AML-193 (cell line): ENCODE measurements at places on chromosomes 7 and 10.

DNA sequence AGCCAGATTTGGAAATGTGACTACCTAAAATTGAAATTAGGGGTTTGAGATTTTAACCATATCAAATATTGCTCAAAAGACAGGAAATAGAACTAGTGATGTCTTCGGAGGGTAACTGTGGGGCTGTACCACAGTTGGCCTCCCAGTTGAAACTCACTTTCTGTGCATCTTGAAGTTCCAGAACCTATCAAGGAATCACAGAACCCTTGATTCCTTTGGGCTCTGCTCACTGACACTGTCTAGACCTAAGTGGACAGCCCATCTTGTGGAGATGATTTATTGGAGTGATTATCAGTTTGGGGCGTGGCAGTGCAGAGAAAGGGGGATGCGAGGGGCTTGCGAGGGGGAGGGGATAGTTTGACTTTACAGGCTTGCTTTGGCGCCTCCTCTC, 134.2 kb upstream of the GJD4 start:
- no peak for DNase-seq

GRCh38 chr10:100830728-100831111, 82.0 kb upstream of the SLF2 start:
- DNase-seq = no peak

GRCh38 chr10:132329565-132330485, 2.2 kb upstream of the LRRC27 start:
- peak; percentile 29 for DNase-seq

DNA sequence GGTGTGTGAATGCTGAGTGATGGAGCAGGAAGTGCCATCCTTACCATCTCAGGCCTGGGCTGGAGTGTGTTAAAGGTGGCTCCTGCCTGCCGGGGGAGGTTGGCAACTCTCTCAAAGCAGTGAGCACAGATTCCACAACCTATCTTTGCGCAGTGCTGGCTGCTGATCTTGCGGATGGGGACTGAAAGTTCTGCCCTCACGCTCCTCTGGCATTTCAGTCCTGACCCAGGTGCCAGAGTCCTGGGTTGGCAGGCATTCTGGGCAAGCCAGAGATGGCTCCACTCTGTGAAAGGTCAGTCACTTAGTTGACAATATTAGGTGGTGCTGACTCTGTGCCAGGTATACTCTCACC, 315.5 kb downstream of the RPS24 start:
- DNase-seq = no peak

DNA sequence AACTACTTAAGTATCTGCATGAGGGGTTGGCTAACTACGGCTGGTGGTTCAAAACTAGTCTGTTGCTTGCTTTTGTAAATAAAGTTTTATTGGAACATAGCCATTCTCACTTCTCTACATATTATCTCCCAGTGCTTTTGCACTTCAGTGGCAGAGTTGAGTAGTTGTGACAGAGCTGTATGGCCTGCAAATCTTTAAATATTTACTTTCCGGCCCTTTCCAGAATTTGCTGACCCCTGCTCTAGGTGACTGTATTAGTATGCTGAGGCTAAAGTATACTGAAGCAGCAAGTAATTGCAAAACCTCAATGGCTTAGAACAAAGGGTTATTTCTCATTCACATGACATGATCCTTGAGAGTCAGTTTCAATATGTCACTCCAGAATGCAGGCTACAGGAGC, 78.3 kb downstream of the OTUD1 start:
- no peak for DNase-seq

GRCh38 chr10:130652544-130652943, 516.4 kb downstream of the GLRX3 start:
- DNase-seq = no peak

- DNase-seq = no peak
These were observed 21.6 kb upstream of the UPP1 start for GRCh38 chr7:48067475-48067874.

- no peak for DNase-seq
These were observed 17.3 kb upstream of the INPP5A start for GRCh38 chr10:132520177-132520811.

DNA sequence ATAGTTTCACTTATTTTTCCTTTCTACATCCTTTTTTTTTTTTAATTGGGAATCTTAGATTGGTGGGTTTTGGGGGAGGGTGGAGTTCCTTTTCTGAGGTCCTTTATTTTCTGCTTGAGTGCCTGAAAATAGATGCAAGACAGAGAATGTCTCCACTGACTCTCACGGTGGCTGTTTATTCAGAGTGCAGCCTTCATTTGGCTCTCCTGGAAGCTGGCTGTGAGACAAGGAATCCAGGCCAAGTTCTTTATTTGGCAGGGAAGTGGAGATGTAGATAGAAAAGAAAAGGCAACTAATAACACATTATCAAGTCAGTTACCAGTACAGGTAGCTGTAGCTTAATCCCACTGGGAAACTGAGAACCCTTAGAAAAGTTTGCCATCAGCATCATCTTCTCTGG, 118.6 kb downstream of the CNTNAP2 start:
- DNase-seq = no peak

GRCh38 chr7:77538281-77539212, 1.5 kb downstream of the PTPN12 start:
- DNase-seq = peak; percentile 33

GRCh38 chr7:21364801-21365271, 63.0 kb upstream of the SP4 start:
- no peak for DNase-seq

DNA sequence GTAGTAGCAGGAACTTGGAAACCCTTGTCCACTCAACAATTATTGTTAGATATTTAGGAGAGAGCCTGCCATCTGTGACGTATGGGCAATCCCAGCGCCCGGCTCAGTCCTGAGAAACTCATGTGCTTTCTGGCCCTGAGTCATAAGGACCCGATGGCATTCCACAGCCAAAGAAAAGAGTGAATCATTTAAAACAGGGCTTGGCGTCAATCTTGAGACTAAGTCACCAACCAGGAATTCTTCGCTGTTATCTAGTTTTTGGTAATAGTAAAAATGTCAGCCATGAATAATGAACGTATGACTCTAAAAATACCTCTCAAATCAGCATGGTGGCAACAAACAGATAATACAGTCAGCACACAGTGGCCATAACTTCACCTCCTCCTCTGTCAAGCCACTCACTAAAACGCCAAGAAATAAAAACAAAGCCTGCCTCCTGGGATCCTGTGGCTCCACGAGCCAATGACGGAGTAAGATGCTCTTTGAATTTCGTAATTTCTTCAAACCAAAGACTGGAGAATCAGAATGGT, 140.8 kb downstream of the ADAM12 start:
- no peak for DNase-seq

DNA sequence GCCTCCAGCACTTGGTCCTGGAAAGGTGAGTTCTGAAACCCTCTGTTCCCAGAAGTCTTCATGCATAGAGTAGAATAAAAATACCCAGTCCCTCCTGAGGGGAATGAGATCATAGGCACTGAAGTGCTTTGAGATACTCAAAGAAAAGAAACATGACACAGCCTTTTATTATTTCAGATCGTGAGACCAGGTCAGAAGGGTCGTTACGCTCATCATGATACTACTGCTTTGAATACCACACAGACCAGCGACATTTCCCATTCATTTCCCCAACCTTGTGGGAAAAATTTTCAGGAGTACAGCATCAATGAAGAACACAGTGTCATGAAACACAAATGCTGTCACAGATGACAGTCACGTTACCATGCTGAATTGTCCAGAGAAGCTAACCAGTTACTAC, 15.0 kb downstream of the CLRN3 start:
- no peak for DNase-seq

DNA sequence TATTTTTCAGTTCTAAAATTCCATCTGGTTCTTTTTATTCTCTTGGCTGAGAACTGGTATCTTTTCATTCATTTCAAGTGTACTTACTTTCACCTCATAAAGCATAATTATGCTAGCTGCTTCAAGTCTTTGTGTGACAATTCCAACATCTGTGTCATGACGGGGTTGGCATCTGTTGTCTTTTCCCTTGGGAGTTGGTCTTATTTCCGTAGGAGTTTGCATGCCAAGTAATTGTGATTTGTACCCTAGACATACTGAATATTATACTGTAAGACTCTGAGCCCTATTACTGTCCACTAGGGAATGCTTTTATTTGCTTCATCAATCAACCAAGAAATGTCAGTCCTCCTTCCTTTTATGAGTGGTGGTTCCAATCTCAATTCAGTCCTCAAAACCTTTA, 24.6 kb upstream of the HUS1 start:
- DNase-seq = no peak

DNA sequence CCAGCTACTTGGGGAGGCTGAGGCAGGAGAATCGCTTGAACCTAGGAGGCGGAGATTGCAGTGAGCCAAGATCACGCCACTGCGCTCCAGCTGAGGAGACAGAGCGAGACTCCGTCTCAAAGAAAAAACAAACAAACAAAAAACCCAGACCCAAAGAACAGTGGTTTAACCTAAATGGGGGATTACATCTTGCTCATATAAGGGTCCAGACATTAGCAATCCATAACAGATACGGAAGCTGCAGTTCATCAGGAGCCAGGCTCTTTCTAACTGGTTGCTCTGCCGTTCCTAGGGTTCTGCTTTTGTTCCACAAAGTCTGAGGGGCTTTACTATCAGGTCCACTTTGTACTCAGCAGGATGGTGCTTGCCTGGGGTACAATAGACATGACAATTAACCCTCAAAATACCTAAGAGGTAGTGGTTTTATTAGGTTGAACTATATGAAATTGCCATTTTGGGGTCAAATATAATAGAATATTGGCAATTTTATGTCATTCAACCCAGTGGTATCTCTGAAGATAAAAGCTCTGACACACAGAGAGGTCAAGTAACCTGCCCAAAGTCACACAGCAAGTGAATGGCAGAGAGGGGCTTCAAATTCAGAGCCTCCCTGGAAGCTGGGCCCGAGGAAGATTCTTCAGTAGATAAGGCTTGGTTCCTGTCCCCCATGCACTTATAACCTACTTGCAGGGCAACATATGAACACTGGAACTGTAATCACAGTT, 21.3 kb downstream of the NYAP1 start:
- DNase-seq = no peak

- no peak for DNase-seq
These were observed 351.3 kb downstream of the CRPPA start for GRCh38 chr7:16069998-16070397.

DNA sequence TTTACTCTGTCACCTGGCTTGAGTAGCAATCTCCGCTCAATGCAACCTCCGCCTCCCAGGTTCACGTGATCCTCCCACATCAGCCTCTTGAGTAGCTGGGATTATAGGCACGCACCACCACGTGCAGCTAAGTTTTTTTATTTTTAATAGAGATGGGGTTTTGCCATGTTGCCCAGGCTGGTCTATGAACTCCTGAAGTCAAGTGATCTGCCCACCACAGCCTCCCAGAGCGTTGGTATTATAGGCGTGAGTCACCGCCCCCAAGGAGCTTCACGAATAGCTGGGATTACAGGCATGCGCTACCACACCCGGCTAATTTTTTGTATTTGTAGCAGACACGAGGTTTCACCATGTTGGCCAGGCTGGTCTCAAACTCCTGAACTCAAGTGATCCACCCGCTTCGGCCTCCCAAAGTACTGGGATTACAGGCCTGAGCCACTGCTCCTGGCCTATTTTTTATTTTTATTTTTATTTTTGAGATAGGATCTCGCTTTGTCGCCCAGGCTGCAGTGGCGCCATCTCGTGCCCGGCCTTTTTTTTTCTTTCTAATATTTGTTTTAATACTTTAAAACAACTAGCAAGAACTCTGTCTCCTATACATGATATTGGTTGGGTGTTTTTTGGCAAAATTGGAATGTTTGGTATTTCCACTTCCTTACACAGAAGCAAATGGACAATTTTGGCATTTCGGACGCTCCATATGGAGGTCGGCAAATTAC, 1.1 kb downstream of the EFCAB10 start:
- no peak for DNase-seq

DNA sequence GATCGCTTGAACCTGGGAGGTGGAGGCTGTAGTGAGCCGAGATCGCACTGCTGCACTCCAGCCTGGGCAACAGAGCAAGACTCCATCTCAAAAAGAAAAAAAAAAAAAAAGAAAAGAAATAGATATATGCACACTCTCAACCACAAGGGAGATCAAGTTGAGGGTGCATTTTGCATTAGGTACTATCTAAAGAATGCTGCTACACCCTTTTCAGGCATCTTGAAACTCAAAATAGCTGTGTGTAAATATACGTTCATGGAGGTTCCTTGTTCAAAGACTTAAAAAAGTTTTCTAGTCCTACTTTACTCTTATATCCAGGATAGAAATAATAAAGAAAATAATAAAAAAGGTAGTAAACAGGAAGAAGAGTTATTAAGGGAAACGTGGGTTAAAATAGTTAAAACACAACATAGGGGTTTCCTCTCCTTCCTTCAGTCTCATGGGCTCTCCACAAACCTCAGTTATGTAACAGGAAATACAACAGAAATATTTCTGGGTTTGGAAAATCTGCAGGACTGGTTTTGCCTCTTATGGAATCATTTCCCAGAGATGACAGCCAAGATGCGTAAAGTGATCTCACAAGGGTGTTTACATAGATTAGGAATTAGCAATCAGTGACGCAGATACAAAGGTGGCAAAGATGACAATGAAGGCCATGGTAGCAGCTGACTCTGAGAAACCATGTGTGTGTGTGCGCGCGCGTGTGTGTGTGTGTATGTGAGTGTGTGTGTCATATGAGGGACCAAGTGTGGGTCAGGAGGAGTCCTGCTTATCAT, 15.1 kb downstream of the STEAP4 start:
- no peak for DNase-seq
